ENCODE measurements at places on chromosomes 4 and X.
A peak's percentile ranks its signal among the peaks of the same experiment; 100 is the strongest.

- no peak for DNase-seq
Measured at GRCh38 chrX:153564047-153564606, 34.8 kb downstream of the CCNQ start.

DNA sequence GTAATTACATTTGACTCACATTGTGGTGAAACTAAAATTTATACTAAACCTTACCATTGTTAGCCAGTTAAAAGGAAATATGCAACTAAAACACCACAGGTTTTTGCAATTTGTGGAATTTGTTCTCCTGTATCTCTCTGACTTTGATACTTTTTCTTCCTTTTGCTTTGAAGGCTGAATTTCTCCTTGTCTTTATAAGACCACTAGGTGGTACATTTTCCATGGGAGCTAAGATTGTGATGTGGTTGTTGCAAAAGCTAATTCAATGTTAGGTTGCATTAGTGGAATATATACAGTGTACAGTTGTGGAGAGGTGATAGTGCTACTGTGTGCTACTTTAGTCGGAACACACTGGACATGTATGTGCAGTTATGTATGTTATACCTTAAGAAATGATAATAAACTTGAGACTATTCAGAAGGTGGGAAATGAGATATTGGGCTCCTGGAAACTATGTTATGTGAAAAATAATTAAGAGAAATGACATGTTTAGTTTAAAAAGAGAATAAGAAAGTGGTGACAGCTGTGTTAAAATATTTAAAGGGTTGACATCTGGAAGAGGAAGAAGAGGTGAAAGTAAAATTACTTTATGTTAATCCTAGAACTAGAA lies 70.3 kb downstream of the ARL9 start:
- DNase-seq = no peak

- no peak for DNase-seq
Measured at GRCh38 chr4:47032405-47033106, 1.2 kb downstream of the GABRB1 start.

DNA sequence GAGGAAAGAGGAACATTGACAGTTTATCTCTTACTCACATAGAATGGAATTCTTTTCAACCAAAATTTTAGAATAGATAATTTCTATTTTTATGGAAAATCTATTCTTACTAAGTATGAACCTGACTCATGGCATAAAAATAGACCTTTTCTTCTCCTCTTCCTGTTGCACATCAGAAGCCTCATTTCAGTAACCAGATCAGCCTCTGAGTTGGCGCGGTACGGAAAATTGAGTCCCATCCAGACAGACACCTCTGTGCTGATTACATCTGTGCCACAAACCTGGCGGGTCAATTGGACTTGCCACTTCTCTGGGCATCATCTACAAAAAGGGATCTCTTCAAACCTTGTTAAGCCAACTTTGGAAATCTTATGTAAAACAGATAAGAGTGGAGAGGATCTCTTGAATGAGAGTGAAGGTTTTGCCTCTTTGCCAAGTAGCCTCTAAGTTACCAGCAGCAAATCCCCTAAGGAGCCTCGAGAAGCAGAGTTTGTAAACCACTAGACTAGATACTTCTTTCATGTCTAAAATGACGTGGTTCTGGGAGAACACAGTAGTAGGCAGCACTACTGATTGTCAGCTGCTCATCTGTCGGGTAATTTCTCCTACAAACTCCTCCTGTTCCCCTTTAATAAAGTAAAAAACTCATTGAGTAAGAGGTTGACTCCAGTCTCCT lies 37.4 kb downstream of the TENM3 start:
- DNase-seq = no peak

DNA sequence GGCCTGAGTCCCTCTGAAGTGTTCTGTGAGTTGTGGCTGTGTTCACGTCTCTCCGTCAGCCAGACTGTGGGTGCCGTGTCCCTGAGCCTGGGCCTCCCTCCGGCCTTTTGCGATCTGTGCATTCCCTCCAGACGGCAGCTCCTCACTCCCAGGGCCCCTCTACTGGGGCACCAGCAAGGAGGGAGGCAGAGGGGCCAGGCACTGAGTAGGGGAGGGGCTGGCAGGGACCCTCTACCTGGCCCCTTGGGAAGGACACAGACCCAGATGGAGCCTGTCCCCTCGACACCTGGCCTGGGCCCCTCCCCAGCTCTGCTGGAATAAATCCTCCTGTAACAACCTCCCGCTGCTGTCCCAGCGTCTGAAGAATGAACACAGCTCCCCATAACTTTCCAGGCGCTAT lies 110.0 kb upstream of the NKX1-1 start:
- no peak for DNase-seq

- DNase-seq = no peak
Measured at GRCh38 chr4:81758574-81759264, 287.0 kb upstream of the RASGEF1B start.

GRCh38 chr4:37440501-37440900 lies 196.0 kb downstream of the NWD2 start:
- DNase-seq = no peak

- peak; percentile 57 for DNase-seq
Measured at GRCh38 chr4:40325406-40326019, 9.6 kb upstream of the CHRNA9 start.

All from NCI-H2029 (cell line).